ENCODE measurements at places on chromosomes 11 and 22.

GRCh38 chr11:7759010-7759409 lies 37.7 kb downstream of the OR5P2 start:
- DNase-seq, result no peak

GRCh38 chr11:86443415-86443814 lies 68.7 kb downstream of the CCDC81 start:
- DNase-seq, result no peak

DNA sequence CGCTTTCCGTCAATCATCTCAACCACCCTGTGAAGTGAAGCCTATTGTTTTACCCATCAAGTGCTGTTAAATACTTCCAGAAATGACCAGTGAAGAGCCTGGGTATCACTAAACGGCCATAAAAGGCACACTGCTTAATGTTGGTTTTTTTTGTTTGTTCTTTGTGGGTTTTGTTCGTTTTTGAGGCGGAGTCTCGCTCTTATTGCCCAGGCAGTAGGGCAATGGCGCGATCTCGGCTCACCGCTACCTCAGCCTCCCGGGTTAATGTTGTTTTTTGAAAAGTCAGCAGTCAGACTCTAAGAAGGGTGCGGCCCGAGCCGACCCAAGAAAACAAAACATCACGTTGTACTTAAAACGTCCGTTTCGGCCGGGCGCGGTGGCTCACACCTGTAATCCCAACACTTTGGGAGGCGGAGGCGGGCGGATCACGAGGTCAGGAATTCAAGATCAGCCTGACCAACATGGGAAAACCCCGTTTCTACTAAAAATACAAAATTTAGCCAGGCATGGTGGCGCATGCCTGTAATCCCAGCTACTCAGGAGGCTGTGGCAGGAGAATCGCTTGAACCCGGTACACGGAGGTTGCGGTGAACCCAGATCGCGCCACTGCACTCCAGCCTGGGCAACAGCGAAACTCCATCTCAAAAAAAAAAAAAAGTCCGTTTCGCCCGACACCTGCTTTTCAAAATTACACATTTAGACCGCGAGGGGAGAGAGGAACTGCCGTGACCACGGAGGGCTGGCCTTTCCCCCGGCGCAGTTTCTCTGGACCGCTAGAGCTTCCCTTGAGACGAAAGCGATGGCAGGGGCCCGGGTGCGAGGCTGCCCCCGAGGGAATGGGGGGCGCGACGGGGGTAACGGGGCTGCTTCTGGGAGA lies 714 bp downstream of the CD59 start:
- no peak for DNase-seq

DNA sequence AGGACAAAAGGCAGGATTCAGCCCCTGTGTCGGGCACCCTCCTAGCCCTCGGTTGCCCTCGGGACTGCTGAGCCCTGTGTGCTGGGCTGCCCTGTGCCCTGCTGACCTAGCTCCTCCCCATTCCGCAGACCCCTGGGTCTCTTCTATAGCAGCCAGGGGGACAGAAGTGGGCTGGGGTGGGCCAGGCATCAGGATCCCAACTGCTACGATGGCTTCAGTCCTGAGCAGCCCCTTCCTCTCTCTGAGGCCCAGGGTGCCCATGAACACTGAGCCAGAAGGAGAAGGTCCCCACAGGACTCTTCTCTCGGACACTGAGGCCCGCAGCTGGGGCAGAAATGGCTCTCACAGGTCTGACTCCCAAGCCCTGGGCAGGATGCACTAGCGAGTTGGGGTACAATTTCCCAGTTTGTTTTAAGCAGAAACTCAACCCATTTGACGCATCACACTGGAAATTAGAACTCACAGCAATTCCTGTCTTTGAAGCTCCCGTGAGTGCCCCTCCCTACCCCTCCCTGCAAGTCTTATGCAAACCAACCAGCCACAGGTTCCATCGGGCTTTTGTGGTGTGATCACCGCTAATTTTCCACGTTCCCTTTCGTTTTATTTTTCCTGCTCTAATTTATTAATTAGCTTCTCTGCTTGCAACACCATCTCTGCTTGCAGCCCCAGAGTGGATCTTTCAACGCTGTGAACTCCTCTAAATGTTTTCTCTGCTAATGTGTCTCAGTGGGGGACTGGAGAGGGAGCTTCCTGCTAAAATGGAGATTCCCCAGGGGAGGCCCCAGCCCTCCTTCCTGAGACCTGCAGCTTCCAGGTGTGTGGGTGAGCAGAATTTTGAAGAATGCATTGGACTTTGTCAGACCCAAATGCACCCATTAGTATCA lies 56.7 kb downstream of the PHF21B start:
- no peak for DNase-seq

DNA sequence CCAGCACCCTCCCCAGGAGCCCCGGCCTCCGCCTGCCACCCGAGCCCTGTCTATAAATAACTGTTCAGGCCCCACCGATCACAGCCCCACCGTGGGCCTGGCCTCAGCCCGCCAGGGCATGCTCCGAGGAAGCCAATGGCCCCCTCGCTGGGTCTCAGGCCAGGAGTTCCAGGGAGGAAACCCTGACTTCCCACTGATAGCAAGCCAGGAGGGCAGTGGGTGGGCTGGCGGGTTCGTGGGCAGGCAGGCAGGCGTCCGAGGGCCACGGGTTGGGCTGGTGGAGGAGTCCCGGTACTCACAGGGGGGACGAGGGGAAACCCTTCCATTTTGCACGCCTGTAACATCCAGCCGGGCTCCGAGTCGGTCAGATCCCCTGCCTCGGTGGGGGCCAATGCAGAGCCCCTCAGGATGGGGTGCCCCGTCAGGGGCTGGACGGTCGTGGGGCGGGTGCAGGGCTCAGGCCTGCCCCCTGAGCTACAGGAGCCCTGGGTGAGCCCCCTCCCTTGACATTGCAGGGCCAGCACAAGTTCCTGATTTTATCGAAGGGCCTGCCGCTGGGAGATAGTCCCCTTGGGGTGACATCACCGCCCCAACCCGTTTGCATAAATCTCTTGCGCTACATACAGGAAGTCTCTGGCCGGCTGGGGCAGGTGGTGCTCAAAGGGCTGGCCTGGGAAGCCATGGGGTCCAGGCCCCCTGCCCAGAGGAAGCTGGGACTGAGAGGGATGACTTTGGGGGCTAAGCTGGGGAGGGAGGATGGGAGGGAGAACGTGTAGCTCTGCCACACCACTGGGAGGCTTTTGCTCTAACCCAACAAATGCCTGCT lies at the start of gene SPI1:
Gene SPI1 (minus strand): TSS at position 538 of the 826 bp plus-strand sequence. CDS start 194 bp downstream, at position 344.
- DNase-seq, result no peak

GRCh38 chr11:103994094-103994493 lies 42.3 kb upstream of the DDI1 start:
- no peak for DNase-seq

Data from NCI-H774 (cell line).